ENCODE measurements at places on chromosomes 4 and X. TPM values are rescaled to one million over a fixed set of nuclear protein-coding genes. Genes with fewer than 3 reads are reported as not detected.
A peak's percentile ranks its signal among the peaks of the same experiment; 100 is the strongest.

- H3K4me1 ChIP-seq = no peaks in the 10 kb centered on the region
- no peaks in the 10 kb centered on the region for H3K27me3 ChIP-seq
- no peaks in the 10 kb centered on the region for H3K36me3 ChIP-seq
- H3K4me3 ChIP-seq = no peak overlapping the region
- no peak overlapping the region for H3K27ac ChIP-seq
Measured at GRCh38 chr4:135485371-135485770, 1283.8 kb upstream of the PABPC4L start.

TCEANC gene
- 4.1 TPM for total RNA-seq

- H3K4me3 ChIP-seq = no peak overlapping the region
- no peaks in the 10 kb centered on the region for H3K4me1 ChIP-seq
- H3K27ac ChIP-seq = no peak overlapping the region
- no peaks in the 10 kb centered on the region for H3K27me3 ChIP-seq
Measured at GRCh38 chrX:117397844-117398243, 718.8 kb downstream of the KLHL13 start.

DNA sequence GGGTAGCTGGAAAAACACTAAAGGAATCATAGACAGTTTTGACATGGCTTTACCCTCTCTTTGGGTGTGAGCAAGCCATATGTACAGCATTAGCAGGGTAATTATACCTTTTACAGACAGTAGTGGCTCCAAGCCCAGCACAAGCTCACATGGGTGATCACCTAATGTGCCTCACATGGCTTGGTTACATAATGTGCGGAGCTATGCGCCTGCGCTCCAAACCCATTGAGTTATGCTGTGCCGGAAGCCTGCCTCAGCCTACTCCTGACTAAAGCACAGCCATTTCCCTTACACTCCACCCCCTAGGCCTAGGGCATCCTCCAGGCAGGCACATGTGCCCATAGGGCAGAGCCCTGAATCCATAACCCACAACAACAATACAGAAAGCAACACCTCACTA, 6.5 kb upstream of the TSPAN5 start:
- no peaks in the 10 kb centered on the region for H3K4me1 ChIP-seq
- no peak overlapping the region for H3K27ac ChIP-seq
- DNase-seq = no peak
- no peaks in the 10 kb centered on the region for H3K36me3 ChIP-seq

FRG2 gene
- not detected for total RNA-seq

DNA sequence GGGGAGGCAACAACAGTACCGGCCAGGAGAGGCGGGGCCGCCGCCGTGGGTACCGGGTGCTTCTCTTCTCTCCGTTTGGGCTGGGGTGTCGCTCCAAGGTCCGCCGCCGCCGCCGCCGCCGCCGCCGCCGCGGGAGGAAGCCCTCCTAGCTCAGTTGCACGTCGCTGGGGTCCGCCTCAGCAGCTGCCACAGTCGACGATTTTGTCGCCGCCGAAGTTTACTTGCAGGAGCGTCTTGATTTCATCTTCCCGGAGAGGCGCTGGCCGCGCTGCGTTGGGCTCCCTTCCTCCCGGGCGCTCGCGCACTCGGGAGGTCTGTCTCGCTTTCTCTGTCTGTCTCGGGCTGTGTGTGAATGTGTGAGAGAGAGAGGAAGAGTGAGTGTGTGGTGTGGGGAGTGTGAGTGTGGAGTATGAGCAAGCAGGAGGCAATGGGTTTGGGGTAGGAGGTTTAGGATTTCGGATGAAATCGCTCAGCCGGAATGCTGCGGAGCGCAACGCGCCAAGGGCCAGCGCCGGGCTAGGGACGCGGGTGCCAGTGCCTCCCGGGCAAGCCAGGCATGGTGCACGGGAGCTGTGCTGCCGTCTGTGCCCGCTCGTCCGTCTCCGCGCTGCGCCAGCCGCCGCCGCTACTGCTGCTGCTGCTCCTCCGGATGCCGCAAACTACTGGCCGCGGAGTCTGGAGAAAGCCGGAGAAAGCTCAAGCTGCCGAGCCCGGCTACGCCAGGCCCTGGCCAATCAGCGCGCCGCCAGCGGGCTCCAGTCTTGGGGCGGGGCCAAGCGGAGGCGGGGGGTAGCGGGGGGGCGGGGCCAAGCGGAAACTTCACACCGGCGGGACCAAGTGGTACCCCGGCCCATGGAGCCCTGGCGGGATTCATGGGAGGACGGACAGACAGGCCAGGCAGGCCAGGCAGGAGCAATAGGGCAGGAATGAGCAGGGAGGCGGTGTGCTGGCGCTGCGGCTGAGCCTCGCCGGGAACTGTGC, at the start of gene PCDH19:
Gene PCDH19, minus strand, starts transcription at position 664 of the 981 bp plus-strand sequence. CDS start 1,676 bp downstream, outside the sequence.
- no peak within 1 kb of the TSS for H3K27ac ChIP-seq
- H3K4me1 ChIP-seq = peaks cover 2% of the 10 kb centered on the region
- peak; percentile 51 for DNase-seq
- H3K36me3 ChIP-seq = no peaks in the 10 kb centered on the region
- H3K4me3 ChIP-seq = peak within 1 kb of the TSS; percentile 28
- H3K27me3 ChIP-seq = no peaks in the 10 kb centered on the region

DNA sequence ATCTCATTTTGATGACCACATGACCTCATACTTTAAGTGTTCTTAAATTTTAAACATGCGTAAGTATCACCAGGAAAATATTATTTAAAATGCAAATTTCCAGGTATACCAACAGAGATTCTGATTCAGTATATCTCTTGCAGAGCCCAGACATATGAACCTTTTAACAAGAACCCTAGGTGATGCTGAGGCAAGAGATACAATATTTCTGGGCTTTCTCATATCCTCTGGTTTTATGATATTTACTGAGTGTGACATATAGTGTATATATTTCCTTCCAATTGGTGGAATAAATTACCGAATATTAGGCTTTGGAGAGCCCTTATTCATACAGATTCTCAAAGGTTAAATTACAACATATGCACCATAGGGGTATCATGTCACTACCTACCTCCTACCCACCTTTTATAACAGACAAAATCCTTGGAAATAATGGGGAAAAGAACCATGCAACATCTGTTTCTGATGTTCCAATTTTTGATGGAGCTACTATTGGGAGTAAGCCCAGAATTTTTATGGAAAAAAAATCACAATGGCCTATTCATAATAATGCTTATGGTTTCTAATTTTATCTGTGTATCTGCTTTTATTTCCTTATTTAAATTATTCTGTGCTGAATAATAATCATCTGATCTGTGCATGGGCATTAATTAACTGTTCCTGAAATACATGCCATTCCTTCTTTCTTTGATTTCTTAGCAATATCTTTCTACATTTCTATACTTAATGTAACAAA, 27.1 kb downstream of the KCTD8 start:
- DNase-seq = no peak
- H3K27ac ChIP-seq = no peak overlapping the region
- H3K4me3 ChIP-seq = no peak overlapping the region
- H3K36me3 ChIP-seq = no peaks in the 10 kb centered on the region
- no peaks in the 10 kb centered on the region for H3K4me1 ChIP-seq

DNA sequence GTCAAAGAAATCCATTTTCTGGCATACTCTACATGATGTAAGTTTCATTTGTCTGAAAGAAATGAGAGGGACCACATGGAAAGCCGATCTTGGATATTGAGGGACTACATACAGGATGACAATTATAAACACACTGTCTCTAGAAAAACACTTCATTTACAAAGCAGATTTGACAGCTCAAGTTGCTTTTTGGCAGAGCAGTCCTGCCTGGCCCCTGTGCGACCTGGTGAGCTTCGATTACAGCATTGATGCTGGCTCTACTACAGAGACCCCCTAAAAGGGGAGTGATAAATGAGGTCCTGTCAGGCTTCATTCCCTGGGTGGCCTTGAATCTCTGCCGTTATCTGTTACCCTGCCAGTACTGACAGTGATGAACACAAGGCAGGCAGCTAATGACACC, 215.2 kb upstream of the NOCT start:
- H3K27me3 ChIP-seq = no peaks in the 10 kb centered on the region
- H3K4me3 ChIP-seq = no peak overlapping the region
- no peaks in the 10 kb centered on the region for H3K36me3 ChIP-seq
- H3K27ac ChIP-seq = no peak overlapping the region

DNA sequence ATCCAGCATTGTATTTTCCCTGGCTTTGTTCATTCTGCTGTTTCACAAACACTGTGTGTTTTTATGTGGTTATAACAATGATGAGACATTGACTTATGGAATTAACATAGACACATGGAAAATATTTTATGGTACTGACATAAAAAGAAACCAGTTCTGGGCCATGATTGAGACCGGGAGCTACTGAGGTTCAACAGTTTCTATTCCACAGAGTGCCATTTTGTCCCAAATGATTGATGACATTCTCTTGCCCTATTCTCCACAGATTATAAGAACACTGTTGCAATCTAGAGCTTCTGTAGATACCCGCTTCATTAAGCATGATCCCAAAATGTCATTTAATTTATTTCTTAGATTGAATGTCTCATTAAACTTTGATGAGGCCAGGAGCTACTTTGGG, 326.8 kb downstream of the RPA4 start:
- H3K4me3 ChIP-seq = no peak overlapping the region
- H3K4me1 ChIP-seq = no peaks in the 10 kb centered on the region
- H3K27me3 ChIP-seq = no peaks in the 10 kb centered on the region
- H3K36me3 ChIP-seq = no peaks in the 10 kb centered on the region
- DNase-seq = no peak

TNIP3 gene
- total RNA-seq = not detected

- H3K36me3 ChIP-seq = no peaks in the 10 kb centered on the region
- no peaks in the 10 kb centered on the region for H3K4me1 ChIP-seq
- H3K27me3 ChIP-seq = no peaks in the 10 kb centered on the region
- DNase-seq = no peak
Measured at GRCh38 chr4:11436673-11437072, 8.0 kb upstream of the HS3ST1 start.

DNA sequence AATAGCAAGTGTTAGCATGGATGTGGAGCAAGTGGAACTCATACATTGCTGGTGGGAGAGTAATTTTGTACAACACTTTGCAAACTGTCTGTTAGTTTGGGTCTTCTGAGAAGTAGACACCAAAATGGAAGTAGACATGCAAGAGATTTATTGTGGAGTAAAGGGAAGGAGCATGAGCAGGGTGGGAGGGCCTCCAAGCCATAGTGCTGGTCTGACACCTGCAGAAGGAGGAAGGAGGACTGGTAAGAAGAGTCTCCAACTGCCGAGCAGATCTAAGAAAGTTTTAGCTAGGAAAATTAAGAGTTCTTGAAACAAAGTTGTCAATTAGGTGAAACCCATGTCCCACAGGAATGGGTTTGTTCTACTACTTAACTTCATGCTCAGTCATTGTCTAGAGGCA, 64.0 kb upstream of the DDIT4L start:
- no peaks in the 10 kb centered on the region for H3K27me3 ChIP-seq
- H3K36me3 ChIP-seq = no peaks in the 10 kb centered on the region
- H3K4me3 ChIP-seq = no peak overlapping the region
- no peak for DNase-seq
- no peak overlapping the region for H3K27ac ChIP-seq
- no peaks in the 10 kb centered on the region for H3K4me1 ChIP-seq

DNA sequence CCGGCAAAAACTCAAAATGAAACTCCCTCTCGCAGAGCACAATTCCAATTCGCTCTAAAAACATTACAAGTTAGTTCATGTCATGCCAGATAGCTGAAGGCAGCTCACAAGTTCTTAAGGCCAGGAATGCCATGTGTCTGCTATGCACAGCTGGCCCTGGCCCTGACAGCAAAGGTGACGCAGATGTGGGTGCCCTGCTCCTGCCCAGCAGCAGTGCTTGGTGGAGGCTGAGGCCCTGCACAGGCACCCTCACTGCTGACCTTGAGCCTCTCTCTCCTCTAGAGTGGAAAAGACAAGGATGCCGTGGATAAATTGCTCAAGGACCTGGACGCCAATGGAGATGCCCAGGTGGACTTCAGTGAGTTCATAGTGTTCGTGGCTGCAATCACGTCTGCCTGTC, 2.9 kb downstream of the S100P start:
- H3K36me3 ChIP-seq = no peaks in the 10 kb centered on the region
- no peak for DNase-seq
- no peaks in the 10 kb centered on the region for H3K27me3 ChIP-seq
- H3K4me3 ChIP-seq = no peak overlapping the region

- no peaks in the 10 kb centered on the region for H3K27me3 ChIP-seq
- H3K4me1 ChIP-seq = no peaks in the 10 kb centered on the region
- DNase-seq = no peak
- H3K4me3 ChIP-seq = no peak overlapping the region
- no peaks in the 10 kb centered on the region for H3K36me3 ChIP-seq
- H3K27ac ChIP-seq = no peak overlapping the region
Measured at GRCh38 chr4:97367878-97368277, 775.4 kb downstream of the STPG2 start.

GRCh38 chr4:118760493-118760892, 75.3 kb downstream of the METTL14 start:
- no peak for DNase-seq
- H3K27ac ChIP-seq = peak overlapping the region; percentile 67
- H3K4me1 ChIP-seq = peaks cover 11% of the 10 kb centered on the region
- H3K36me3 ChIP-seq = no peaks in the 10 kb centered on the region
- no peaks in the 10 kb centered on the region for H3K27me3 ChIP-seq
- no peak overlapping the region for H3K4me3 ChIP-seq

COX7B2 gene
- total RNA-seq = not detected

- DNase-seq = no peak
- no peak overlapping the region for H3K27ac ChIP-seq
- H3K27me3 ChIP-seq = no peaks in the 10 kb centered on the region
- no peaks in the 10 kb centered on the region for H3K4me1 ChIP-seq
Measured at GRCh38 chr4:3313556-3314228, 20.9 kb downstream of the RGS12 start.

DNA sequence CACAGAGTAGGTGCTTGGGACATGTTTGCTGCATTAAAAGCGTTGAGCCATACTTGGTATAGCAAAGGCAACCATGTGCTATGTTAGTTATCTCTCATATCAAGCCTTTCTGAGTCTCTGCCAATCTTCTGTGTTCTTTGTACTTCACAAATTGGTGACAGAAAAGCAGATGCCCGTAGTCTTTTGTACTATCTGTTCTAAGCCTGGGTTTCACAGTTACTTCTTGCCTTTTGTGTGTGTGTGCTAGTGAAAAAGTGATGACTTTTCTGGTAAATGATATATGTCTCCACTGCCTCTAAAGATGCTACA, 16.1 kb upstream of the KLHL2 start:
- H3K4me1 ChIP-seq = no peaks in the 10 kb centered on the region
- H3K27me3 ChIP-seq = no peaks in the 10 kb centered on the region
- no peak for DNase-seq
- no peaks in the 10 kb centered on the region for H3K36me3 ChIP-seq
- H3K4me3 ChIP-seq = no peak overlapping the region

SH3TC1 gene
- total RNA-seq = 5.4 TPM

Measured in ovary (tissue), 10 donors.